ENCODE measurements at places on chromosomes 11 and 22.
A peak's percentile ranks its signal among the peaks of the same experiment; 100 is the strongest.

GRCh38 chr11:78419327-78419726 lies 1.7 kb upstream of the GAB2 start:
- DNase-seq: no peak

- DNase-seq: no peak
These were observed 77.2 kb upstream of the FTH1 start for GRCh38 chr11:62044639-62045121.

- DNase-seq: no peak
These were observed 60.0 kb downstream of the SLC22A12 start for GRCh38 chr11:64650923-64651523.

- no peak for DNase-seq
These were observed 30.7 kb downstream of the TOM1 start for GRCh38 chr22:35330258-35330861.

DNA sequence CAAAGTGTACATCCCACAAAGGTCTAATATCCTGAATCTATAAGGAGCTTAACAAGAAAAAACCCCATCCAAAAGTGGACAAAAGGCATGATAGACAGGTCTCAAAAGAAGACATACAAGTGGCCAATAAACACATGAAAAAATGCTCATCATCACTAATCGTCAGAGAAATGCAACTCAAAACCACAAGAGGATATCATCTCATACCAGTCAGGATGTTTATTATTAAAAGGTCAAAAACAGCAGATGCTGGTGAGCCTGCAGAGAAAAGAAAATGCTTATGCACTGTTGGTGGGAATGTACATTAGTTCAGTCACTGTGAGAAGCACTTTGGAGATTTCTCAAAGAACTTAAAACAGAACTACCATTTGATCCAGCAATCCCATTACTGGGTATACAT lies 12.7 kb downstream of the LGALS12 start:
- DNase-seq: no peak

GRCh38 chr22:45905924-45906865 lies 70.8 kb downstream of the WNT7B start:
- no peak for DNase-seq

DNA sequence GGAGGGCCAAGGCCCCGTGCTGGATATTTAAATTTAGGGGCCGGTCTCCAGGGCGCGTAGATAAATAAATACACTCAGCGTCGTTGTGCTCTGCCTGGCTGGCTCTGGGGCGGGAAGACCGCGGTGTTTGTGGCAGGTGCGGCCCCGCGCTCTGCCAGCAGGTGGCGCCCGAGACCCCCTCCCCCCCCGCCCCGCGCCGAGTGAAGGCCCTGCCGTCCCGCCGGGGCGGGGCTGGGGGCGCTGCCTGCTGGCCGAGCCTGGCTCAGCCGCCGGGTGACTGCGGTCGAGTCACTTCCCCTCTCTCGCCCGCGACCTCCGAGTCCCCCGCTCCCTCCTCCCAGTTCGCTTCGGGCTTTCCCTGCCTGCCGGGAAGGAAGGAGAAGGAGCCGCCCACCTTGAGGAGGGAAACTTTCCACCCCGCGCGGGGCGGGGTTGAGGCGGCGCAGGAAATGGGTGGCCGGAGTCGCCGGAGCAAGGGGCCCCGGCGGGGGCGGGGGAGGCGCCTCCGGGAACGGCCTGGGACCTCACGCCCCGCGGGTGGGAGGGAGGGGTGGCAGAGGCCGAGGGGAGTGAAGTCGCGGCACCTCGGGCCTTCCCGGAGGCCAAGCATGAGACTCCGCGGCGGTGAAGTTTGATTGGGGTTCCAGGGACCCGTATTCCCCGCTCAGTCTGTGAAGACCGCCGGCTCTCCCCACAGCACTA lies 1.6 kb upstream of the EHBP1L1 start:
- DNase-seq: peak; percentile 76

DNA sequence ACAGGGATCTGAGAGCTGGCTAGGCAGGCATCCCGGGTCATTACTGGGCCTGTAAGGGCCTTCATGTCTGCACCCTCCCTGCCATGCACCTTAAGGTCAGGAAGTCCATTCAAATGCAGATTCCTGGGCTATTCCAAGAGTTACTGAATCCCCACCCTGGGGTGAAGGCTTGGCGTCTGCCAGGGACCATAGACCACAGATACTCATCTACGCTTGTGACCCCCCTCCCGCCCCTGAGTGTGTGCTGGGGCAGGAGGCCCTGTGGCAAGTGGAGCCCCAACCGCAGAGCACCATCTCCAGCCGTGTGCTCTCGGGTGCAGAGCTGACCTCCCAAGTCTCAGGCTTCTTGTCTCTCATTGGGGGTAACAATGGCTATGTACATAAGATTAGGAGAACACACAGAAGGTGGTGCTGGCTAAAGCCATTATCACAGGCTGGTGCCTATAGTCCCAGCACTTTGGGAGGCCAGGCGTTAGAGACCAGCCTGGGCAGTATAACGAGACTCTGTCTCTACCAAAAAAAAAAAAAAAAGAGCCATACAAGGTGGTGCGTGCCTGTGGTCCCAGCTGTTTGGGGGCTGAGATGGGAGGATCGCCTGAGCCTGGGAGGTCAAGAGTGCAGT lies 19.1 kb upstream of the KCNQ1OT1 start:
- no peak for DNase-seq

GRCh38 chr22:47352920-47353700 lies 590.7 kb downstream of the TBC1D22A start:
- no peak for DNase-seq

GRCh38 chr11:12433571-12434324 lies 56.4 kb downstream of the PARVA start:
- DNase-seq: no peak

GRCh38 chr11:59669611-59670009 lies 773 bp upstream of the PATL1 start:
- DNase-seq: no peak

- DNase-seq: no peak
These were observed 63.2 kb upstream of the VPREB1 start for GRCh38 chr22:22181341-22181850.

DNA sequence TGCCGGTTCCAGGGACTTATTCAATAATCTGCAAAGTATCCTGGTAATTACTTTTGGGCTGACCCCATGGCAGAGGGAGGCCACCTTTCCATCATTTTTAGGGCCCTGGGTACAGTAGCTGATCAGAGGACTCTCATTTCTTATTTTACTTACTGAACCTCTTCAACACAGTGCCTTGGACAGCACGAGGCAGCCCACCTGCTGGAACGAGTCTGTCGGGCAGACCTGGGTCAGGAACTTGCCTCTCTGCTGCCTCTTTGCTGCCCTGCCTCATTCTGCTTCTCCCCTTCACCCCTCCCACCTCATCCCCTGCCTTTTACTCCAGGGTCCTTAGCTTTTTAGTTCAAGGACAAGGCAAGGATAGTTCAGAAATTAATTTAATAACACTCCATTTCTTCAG lies 204.5 kb downstream of the CSNK2A3 start:
- no peak for DNase-seq

DNA sequence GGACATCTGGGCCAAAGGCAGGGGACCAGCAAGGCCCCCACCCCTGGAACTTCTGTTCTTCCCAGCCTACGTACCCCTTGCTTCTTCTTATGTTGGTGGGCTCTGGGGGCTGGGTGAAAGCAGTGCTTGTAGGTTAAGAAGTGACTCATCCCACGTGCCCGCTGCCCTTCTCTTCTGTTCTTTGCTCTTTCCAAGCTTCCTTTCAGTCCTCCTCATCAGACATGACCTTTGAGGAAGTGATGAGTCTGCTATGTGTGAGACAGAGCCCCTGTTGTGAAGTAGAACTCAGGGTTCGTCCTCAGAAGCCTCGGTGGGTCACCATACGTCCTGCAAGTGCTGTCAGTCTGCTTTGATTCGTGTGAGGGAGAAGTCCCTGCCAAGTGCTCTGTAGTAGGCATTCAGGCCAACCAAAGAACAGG lies 12.7 kb downstream of the MED15 start:
- no peak for DNase-seq

DNA sequence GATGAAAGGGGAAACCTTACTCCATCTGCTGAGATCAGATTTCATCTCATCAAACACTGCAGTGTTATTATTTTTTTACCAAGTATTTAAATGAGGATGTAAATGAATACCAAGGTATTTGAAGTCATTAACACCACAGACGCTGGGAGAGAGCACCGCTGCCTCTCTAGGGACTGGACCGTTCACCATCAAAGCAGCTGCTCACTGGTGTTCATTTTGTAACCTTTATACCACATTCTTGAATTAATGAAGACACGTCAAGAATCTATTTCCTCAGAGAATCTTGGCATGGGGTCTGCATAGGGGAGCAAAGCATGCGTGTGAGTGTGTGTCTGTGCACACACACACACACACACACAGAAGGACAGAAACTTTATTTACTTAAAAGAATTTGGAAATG lies 15.6 kb downstream of the SIAE start:
- DNase-seq: no peak

GRCh38 chr22:23179381-23180299 lies 669 bp upstream of the BCR start:
- no peak for DNase-seq

DNA sequence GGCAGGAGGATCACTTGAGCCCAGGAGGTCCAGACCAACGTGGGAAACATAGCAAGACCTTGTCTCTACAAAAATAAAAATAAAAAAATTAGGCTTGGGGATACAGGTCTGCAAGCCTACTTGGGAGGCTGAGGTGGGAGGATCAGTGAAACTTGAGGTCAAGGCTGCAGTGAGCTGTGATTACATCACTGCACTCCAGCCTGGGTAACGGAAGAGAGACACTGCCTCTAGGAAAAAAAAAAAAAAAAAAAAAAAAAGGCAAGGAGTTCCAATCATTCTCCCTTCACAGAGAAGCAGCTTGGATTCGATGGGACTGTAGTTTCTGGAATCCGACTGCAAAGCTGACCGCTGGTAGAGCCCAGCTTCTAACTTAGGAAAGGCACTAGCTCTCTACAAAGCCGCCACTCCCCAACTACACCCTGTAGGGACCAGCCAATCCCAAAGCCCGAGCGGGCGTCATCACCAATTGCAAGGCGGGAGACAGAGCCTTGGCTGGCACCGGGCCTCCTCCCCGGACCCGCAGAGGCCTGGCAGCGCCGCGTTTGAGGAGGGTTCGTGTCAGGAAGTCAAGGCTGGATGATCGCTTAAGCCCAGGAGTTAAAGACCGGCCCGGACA lies 716 bp upstream of the DDB2 start:
- DNase-seq: peak; percentile 90
